ENCODE measurements at places on chromosomes 7 and 10.

GRCh38 chr7:101893341-101894082, 76.1 kb downstream of the CUX1 start:
- no peak for ATAC-seq

- no peak for ATAC-seq
Measured at GRCh38 chr7:99381664-99382075, 7.1 kb downstream of the ARPC1B start.

GRCh38 chr7:155935726-155936125, 123.5 kb upstream of the SHH start:
- no peak for ATAC-seq

DNA sequence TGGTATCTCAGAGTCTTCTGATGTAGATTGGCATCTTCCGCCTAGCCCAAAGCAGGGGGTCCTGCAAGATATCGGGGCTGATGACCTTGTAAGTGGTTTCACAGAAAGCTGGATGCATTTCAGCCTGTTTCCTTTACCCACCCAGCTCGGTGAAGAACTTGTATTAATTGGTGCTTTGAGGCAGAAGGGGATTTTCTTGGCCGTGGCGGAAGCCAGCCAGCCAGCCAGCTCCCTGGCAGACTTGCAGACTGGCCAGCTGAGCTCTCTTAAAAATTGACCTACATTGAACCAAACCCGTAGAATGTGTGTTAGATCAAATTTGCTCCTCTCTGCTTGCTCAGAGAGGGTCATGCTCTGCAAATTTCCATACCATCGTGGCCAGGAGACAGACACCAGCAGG, 218.4 kb downstream of the ADAM12 start:
- no peak for ATAC-seq

DNA sequence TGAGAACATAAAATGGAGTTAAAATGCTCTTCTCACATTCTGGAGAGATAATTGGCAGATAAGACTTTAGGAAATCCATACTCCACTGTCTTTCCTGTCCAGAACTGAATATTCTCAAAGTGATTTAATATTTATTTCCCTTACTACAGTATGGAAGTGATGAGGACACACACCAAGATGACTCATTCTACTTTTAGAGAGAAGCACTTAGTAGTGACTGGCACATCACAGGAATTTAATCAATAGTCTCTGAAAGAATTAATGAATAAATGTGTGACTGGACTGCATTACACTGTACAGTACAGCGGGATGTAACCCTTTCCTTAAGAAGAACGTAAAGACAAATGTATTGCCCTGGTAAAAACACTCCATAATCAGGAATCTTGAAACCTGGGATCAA, 116.7 kb downstream of the SEMA3E start:
- ATAC-seq = no peak

GRCh38 chr7:154503962-154504550, 451.9 kb downstream of the DPP6 start:
- no peak for ATAC-seq

DNA sequence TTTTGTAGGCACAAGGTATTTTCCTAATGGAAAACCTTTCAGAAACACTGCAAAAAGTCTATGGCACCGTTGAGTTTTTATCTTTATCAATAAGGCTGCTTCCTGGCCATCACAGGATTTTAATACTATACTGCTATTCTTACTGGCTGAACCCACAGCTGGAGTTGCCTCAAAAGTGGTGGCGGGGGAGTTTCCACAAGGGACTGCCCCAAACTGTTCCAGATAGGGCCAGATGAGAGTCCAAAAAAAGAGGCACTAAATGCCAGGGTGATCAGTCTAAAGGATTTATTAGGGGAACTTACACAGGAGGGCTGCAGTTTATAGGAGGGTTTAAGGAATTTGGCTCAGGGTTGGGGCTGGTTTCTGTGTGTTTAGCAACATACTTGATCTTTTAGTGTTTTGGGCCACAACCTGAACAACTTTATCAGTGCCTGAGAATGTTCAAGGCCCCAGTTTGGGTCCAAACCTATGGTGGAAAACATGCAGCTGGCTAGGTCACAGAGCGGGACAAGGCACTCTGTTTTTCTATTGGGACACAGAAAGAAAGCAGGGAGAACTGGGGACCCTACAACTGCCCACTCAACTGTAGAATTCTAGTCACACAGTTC, 41.4 kb downstream of the STAM start:
- no peak for ATAC-seq

DNA sequence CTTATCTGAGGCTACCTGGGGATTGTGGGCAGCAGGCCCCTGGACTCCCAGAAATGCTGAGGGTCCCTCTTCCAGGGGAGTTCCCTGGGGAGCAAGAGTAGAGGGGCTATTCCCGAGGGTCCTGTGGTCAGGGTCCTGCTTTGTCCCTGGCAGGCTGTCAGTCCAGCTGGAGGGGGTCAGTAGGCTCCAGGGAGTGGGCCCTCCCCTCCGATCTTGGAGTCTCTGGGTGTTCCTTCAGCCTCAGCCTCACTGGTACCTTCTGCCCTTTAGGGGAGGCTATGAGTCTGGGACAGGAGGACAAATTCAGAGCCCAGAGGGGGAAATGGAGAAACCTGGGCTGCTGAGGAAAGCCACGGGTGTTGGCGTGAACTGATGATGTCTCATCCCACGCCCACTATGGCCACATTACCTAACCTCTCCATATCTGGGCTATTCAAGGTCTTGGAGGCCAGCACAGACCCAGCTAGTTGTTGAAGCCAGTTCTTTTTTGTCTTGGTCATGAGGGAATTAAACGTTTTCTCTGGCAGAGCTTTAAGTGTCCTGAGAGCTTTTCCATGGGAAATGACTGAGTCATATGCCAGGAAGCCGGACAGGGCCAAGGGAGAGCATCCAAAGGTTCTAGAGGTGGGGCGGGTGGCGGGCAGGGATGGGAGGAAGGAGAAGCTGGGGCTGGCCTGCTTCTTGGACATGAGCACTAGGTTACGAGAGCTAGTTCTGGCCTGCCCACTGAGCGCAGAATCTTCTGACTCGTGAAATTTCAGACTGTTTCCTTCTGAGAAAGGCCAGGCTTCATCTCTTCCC, 6.2 kb downstream of the CALHM2 start:
- peak; percentile 86 for ATAC-seq

- ATAC-seq = no peak
Measured at GRCh38 chr10:51433949-51434475, 265.4 kb downstream of the CSTF2T start.

GRCh38 chr10:133278577-133279265, 2.1 kb upstream of the ADAM8 start:
- peak; percentile 27 for ATAC-seq

DNA sequence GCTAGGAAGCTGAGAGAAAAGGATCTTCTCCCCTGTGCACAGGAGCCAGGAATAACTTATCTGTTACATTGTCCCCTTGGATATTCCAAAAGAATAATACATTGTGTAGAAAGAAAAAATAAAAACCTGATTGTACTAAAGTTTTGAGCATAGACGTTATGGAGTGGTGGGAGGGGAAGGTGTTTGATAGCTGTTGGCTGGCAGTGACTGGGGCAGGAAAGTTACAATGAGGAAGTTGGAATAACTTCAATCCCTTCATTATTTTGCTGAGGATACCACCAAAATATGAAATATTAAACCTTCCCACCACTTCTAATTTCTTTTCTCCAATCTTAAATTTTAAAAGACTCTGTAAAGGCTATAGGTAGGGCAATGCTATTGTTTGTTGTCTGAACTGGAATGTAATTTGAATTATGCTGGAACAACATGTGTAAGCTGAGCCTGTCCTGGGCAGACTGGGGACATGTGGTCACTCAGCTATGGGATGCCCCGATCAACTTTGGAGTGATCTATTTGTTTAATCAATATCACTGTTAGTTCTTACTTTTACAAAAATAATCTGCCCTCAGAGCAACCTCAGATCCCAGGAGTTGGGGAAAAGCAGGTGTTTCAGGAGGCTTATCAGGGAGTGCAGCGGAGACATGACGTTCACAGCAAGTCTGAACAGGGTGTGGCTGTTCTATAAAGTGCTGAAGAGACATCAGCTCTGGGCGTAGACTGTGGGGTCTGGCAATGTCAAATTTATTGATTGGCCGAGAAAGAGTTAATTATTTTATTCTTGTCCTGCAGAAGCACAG, 20.8 kb downstream of the CYP3A43 start:
- ATAC-seq = no peak
